ENCODE measurements at places on chromosomes 5 and 9.

GRCh38 chr5:67844924-67845323, 370.6 kb upstream of the PIK3R1 start:
- no peak for DNase-seq

DNA sequence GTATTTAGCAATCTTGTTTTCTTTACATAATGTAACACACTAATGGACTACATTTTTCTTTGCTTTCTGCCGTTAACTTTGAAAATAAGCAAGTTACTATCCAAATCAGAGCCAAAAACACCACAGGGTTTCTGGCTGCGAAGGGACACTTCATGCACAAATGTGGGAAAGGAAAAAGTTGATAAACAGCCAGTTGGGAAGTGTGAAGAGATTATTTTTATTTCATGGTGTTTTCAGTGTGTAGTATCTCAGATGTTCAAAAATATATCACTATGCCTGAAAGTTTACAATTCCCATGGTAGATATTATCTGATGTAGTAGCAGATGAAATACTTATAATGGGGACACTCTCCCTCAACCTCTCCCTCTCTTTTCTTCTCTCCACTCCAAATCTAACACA, 135.3 kb downstream of the CETN3 start:
- no peak for DNase-seq

DNA sequence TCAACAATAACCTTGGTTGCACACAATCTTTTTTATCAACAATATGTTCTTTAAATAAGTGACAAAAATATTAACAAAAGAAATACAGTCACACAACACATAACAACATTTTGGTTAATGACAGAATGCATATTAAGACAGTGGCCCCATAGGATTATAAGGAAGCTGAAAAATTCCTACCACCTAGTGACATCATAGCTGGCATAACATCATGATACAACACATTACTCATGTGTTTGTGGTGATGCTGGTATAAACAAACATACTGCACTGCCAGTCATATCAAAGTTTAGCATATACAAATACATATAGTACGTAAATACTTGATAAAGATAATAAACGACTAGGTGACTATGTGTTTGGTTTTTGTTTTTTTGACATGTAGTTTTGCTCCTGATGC, 344.8 kb upstream of the POU5F2 start:
- no peak for DNase-seq

DNA sequence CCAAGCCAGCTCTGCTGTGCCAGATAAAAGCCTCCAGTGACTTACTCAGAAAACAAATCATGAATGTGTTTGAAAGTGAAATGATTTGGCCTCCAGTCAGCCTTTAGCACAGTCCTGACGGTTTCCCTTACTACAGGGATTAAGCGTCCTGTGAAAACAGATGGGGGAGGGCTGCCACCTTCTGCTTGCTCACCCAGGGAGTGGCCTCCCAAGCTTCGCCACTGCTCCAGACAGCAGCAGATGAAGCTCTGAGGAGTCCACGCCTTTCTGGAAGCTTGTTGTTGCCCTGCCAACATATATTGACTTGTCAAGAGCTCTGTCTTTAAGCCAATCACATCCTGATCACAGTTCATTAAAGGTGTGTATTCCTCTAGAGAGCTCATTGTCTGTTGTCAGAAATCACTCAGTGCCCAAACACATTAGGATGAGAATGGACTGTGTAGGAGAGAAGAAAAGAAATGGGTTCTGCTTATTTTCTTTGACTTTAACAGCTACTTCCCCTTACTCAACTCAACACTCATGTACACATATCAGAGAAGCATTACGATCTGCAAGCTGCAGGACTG, 4.9 kb upstream of the FYB1 start:
- DNase-seq, result no peak

GRCh38 chr5:136699651-136700050, 334.3 kb upstream of the TRPC7 start:
- DNase-seq, result no peak

- DNase-seq, result peak; percentile 16
Measured at GRCh38 chr5:32646061-32646969, 61.0 kb downstream of the SUB1 start.

DNA sequence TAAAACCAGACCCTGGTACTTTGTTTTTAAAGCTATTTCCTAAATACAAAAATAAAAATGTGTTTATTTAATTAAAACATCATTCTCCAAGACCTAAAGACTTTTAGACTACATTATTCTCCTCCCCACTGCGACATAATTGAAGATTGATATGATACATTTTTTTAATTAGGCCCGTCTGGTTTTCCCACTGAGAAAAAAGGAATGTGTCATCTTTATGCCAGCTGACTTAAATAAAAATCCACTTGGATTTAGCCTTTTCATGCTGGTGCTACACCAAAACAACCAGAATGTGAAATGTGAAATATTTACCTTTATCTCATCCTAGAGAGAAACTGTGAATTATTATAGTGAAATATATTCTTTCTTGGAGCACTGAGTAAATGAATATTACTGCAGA, 155.5 kb upstream of the PPP1R2B start:
- DNase-seq, result no peak

DNA sequence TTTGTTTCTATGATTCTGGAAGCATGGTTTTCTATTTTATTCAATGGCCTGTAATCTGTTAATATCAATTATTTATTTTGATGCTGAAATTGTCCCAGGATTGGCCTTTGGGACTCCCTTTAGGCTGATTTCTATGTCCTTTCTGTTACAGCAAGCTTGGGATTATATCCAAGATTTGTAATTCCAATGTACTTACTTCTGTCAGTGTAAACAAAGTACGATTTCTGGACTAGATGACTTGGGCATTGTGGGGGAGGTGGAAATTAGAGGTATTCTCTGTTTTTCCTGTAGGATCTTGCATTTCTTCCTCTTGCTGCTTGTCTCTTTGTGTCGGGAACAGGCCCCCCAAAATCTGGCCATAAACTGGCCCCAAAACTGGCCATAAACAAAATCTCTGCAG, 3.7 kb downstream of the PCDHGA12 start:
- no peak for DNase-seq

DNA sequence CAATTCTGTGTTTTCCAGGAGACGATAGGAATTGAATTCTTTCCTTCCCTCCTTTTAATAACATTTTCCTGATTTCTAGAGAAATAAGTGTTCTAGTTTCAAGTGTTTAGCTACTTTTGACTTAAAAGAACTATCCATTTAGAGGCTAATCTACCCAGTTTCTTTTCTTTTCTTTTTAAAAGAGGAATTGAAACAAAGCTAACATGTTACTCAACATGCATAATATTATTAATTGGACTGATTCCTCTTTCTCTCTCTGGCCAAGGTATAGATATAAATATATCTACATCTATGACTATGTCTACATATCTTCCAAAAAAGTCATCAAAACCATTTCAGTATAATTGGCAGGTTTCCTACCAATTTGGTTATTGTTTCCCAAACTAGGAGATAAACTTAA, 309.8 kb downstream of the TRPM3 start:
- no peak for DNase-seq

DNA sequence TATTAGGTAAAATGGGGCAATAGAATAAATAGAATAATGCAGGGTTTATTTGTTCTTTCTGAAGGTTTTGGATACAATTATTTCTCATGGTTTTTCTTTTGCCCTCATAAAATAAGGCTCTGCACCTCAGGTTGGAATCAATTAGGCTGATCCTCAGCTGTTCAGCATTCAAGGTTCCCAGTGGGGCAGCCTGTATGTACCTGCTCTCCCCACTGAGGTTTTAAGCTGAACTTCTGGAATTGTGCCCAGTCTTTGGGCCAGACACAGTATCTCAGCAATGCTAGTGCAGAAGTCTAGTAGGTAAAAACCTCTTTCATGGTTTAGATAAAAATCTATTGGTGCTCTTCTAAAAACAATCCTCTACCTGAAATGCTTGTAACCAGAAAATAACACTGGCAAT, 98.0 kb downstream of the EDIL3 start:
- no peak for DNase-seq

- DNase-seq, result no peak
Measured at GRCh38 chr5:82595113-82595512, 317.0 kb upstream of the RPS23 start.

GRCh38 chr9:128995791-128996190, 32.3 kb downstream of the SH3GLB2 start:
- no peak for DNase-seq

DNA sequence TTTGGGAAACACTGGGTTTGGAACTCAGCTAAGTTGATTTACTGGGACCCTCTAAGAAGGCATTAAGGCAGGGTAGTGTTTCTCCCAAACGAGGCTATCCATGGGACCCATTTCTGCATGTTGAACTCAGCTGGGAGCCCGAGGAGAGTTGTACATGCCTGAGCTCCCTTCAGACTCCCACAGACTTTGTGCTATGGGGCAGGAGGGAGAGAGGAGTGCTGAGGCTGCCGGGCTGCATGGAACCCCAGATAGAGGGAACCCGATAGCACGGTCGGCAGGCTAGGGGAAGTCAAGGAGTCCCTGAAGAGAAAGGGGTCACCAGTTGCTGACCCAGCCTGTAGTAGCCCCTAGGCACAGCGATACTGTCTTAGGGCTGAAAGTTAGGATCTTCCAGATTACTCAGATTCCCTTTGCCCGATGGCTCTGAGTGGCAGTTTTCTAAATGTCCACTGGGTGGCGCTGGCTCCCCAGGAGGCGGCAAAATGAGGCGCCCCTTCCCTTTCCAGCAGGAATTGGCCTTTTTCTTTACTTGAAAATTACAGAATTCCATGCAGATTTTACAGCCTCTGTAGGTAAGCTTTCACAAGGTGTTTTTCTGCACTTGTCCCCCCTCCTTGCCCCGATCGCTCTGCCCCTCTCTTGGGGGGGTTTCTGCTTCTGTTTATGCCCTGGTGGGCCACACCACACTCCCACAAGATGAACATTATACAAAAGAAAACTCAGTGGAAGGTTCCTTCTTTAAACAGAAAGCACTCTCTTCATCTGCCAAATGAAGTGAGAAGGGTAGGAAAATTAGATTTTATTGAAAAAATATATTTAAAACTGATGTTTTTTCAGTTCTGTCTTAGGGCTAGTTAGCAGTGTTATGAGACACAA, 17.8 kb downstream of the NANS start:
- peak; percentile 77 for DNase-seq

- no peak for DNase-seq
Measured at GRCh38 chr9:90274725-90275124, 367.9 kb downstream of the DIRAS2 start.

- DNase-seq, result peak; percentile 93
Measured at GRCh38 chr5:144189800-144190429, 19.2 kb downstream of the KCTD16 start.

DNA sequence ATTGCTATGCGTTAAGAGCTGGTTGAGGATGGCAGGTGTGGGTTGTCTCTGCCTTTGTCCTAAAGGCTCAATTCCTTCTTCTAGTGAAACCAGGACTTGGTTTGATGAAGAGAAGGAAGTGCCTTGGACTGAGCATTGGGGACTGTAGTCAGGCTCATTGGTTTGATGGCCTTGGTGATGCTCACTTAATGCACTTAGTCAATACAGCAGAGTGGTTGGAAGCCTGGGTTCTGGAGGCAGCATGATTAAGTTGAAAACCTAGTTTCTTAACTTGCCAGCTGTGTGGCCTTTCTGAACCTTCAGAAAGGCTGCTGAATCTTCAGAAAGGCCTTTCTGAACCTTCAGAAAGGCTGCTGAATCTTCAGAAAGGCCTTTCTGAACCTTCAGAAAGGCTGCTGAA, 52.4 kb downstream of the PTTG1 start:
- no peak for DNase-seq

GRCh38 chr5:89596821-89597220, 713.8 kb upstream of the MEF2C start:
- DNase-seq, result no peak

DNA sequence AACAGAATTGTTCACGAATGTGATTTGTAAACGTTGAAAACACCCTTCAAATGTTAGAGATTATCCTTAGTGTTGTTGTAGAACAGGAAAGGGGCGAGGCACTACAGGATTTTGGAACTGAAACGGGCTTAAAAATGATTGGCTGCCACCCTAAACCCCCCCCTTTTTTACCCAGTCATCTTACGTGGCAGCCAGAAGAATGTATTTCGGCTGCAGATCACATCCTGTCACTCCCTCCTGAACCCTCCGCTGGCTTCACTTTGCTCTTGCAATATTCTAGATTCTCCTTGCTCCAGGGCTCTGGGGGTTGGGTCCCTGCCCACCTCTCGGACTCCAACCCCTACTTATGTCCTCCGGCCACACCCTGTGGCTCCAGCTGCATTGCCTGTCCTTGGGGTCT, 13.9 kb upstream of the UNC5A start:
- DNase-seq, result no peak

GRCh38 chr5:62265648-62266112, 40.3 kb upstream of the KIF2A start:
- no peak for DNase-seq

DNA sequence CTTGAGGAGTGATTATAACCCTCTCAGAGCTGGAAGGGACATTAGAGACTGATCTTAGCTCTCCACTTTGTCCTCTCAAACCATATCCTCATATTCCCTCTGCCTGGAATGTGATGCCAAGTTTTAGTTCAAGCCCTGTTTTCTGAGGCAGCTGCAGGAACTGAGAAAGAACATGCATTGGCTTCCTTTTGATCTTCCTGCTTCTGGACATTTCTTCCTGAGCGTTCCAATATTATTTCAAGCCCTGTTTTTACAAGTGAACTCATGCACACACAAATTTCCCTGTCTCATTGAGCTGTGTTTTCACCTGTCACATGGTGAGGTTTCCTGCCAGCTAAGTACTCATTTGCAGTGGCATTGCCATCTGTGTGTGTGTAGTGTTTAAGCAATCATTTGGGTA, 17.0 kb downstream of the FOCAD start:
- no peak for DNase-seq

GRCh38 chr5:51618234-51618633, 235.0 kb downstream of the ISL1 start:
- DNase-seq, result no peak

DNA sequence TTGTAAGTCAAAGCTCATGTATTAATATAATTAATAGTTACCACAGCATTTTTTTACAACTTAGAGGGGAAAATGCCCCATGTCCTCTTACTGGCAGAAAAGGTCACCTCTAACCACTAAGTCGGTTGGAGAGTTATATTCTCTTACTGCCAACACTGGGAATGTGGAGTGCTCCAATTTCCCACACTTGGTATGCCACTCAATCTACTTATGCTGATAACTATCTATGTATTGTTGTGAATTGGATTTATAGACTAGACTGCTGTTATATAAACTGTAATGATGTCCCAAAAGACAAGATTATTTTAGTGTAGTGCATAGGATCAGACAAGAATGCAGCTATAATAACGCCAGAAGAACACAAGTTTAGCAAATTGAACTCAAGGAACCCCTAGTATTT, 2385.2 kb upstream of the C9orf72 start:
- no peak for DNase-seq
